Type B pancreatic cell (in vitro differentiated cells): ENCODE measurements at places on chromosomes 1 and 21. TPM values are rescaled to one million over a fixed set of nuclear protein-coding genes. Genes with fewer than 3 reads are reported as not detected.

Gene FAM167B
- total RNA-seq: 1.4 and 2.1 TPM in 2 replicates

- no peak for DNase-seq
Measured at GRCh38 chr1:99441299-99442095, 177.2 kb downstream of the PLPPR4 start.

DNA sequence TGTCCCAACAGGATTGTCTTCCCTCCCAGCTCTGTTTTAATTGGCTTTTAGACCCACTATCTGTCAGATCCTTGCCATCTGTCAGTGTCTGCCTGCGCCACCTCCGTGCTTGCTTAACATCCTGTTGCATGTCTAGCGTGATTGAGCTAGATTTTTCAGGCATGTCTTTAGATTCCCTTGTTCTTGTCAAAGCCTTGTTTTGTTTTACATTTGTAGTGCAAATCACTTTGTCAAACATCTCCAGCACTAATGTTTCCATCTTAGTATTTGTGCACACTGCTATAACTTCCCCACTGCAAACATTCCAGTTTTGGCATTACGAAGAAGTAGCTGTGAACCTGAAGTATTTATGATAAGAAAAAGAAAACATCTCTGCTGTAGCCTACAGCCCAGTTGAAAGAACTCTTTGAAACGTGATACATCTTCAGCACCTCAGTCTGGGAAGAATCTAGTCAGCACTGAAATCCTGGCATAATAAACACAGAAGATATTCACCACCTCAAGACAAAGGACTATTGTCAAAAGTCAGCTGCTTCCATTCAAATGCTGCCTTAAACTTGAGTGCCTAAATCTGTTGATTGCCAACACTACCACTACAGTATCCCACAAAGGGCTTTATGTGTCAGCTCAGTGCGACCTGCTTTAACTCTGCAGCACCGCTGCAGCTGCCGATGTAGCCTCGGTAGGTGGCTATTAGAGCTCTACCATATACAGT lies 105.0 kb downstream of the FNBP1L start:
- DNase-seq: no peak

DNA sequence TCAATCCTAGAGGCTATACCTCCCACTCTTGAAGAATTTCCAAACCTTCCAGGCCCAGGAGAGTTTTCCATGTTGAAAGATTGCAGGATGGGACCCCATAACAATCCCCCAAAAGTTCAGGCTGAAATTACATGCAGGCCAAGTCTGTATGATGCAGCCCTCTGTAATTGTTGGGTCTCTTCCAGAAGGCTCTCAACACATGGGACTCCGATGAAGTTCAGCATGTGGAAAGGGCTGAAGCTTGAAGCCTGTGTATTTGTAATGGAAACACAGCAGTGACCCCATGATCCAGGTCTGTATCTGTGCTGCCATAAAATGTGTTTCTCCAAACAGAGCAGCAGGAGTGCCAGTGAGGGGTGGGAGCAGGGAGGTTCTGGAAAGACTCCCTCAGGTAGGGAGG lies 202.5 kb upstream of the LYPLAL1 start:
- no peak for DNase-seq
